ENCODE measurements at places on chromosomes 2 and 18.

- peak; percentile 98 for DNase-seq
These were observed 172.7 kb upstream of the TRIB2 start for GRCh38 chr2:12543978-12544558.

- DNase-seq, result no peak
These were observed 29.6 kb upstream of the ORC2 start for GRCh38 chr2:200993097-200993496.

DNA sequence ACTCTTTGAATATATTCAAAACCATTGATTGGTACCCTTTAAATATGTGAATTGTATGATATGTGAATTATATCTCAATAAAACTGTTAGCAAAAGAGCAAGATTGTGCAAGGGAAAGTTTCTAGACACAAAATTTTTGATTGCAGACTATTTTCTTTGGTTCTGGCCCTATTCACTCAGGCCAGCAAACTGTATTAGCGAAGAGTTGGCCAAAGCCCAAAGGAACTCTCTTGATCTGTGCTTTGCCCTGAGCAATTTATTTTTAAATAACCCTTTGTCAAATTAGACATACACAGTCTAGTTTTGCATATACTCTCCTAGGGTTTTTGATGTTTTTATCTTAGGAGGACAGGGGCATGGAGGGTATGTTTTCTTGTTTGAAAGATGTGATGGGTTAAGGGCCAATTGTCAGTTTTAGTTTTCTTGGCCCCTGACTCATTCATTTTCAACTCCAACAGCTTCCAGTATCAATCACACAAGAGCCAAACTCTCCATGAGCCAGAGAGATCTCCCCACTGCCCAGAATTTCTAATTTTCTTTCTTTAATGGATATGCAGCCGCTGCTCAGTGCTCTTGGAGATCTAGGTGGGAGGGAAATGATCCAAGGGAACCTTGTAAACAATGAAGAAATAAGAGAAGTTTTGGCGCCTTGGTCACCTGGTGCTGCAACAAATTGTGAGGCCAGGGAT is 231.5 kb downstream of the SRBD1 start:
- no peak for DNase-seq

- no peak for DNase-seq
These were observed 18.1 kb upstream of the CDH19 start for GRCh38 chr18:66621816-66622576.

DNA sequence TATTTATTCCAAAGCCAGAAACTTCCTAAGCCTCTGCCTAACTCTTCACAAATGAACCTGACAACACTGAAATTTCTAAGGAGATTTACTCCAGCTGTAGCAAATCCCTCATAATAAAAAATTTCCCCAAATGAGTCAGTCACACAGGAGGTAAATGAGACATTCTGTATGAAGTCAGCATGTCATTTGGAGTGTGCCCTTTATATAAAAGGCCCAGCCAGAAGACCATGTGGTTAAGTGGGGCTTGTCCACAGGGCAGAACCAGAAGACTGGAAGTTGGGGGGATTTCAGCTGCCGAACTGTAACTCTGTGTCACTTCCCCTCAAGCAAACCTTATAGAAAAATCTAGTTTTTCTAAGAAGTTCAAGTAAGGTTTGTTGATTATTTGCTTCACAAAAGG is 30.2 kb downstream of the NRP2 start:
- DNase-seq, result no peak

- DNase-seq, result no peak
These were observed 22.7 kb downstream of the MRO start for GRCh38 chr18:50797142-50797541.

- no peak for DNase-seq
These were observed 8.4 kb downstream of the INPP4A start for GRCh38 chr2:98453083-98453482.

- no peak for DNase-seq
These were observed 221.6 kb downstream of the RBM43 start for GRCh38 chr2:151040039-151040438.

DNA sequence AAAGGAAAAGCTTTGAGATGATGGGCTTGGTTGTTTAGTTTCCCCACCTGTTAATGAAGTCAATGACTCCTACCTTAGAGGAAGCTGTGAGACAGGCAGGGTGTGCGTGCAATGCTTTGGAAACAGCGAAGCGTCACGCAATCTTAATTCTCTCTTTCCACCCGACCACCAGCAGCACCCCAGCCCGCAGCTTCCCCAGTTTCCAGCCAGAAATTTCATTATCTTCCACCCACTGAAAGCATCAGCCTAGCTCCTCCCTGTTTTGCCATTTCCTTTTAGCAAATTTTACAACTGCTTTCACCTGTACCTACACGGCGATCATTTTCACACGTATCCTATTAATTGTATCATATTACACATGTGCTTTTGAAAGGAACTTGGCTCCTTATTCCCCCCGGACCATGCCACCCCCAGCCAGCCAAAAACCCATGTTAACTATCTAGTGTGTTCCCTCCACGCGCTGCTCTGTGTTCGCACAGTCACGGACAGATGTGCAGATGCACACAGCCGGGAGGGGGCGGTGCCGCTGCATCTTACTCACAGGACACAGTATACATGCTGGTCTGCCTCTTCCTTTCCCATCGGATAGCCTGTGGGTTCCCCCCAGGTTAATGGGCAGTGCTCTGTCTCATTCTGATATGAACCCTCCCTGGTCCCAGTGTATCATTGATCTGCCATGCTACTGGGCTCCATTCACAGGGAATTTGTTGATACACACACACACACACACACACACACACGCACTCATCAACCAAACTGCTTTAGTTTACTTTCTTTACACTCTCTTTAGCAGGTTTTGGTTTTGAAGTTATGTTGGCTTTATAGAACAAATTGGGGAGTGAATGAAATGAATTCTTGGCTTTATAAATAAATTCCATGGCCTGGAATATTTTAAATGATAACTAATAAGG is 22.4 kb downstream of the CYP27C1 start:
- peak; percentile 54 for DNase-seq

GRCh38 chr2:165294912-165295311 is 55.7 kb downstream of the SCN2A start:
- DNase-seq, result no peak

DNA sequence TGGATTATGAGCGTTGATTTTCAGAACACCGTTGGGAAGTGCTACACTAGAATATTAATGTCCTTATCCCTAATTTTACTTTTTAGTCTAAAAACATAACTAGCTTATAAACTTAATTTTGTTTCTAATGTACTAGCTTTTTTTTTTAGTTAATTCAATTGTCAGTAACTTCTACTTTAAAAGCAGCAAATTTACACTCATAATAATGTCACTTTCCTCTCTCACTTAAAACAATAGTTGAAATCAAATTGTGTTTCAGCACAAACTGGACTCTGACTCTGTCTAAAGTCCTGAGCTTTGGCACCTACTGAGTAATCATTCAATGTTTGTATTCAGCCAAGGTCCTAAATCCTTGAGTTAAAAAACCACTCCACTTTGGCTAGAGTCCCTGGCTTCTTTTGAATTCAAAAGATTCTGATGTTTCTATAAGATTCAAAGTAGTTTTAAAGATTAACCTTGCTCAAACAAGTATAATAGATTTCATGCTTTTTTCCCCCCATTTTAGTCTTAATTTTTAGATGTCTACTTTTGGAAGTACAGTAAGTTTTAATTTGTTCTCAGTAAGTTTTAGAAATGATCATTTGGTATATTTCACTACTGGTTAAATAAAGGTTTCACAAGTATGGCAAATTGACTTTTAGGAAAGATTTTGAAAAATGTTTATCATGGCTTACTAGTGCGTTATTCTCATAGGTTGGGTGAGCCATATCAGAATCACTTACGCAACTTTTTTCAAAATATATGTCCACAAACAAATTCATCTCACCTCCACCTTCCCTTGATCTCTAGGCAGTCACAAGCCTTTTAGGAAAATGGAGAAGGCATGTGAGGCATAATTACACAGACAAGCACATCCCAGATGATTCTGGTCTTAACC is 23.4 kb downstream of the CCNYL1 start:
- DNase-seq, result no peak

DNA sequence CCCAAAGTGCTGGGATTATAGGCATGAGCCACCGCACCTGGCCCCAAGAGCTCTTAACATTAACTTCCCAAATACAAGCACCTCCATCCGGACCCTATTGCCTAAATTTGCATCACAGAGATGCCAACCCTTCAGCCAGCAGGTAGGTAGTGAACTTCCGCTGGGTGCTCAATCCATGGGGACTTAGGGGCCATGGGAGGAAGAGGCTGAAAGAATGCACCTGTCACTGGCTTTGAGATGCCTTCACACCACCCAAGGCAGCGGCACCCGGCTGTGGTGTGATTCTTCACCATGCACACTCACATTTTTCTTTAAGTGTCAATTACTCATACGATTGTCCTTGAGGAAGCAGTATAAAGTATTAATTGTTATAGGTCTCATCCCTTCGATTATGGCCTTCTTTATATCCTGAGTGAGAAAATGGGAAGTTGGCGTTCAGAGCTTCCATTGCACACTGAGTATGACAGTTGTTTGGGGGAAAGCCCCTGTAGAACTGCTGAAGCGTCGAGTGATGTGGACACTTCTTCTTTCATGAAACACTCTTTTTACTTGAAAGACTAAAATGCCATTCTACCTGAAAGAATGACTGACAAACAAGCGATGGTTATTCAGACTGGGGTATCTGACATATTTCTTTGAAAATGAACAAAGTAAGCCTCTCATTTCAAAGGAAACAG is 51.8 kb upstream of the BIN1 start:
- no peak for DNase-seq

- DNase-seq, result peak; percentile 80
These were observed 97.7 kb downstream of the SOCS6 start for GRCh38 chr18:70386582-70386981.

DNA sequence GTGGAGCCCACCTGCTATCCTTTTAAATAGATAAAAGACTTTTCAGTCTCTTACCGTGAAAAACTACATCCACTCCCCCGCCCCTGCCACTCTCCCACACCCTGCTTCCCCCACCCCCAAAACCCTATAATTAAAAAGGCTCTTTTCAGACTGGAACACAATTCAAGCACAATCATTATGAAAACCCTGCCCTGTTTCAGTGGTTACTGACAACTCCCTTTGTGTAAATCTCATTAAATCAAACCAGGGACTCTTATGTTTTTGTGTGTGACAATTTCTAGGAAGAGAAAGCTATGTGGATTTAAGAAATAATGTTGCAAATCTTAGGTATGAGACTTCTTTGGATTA is 21.0 kb upstream of the ZNF532 start:
- DNase-seq, result peak; percentile 95

DNA sequence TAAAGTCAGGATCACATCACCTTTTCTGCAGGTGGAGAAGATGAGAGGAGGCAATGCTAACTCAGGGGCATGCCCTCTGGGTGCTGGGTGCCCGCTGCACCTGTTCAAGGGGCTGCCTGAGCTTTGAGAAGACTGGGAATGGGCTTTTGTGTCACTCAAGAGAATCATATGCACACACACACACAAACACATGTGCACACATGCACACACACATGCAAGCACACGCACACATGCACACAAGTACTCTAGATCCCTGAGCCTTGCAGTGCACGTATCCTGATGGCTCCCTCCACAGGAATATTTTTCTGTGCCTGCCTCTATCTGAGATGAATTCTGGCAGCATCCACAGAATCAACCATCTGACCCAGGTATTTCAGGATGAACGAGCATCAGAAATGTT is 110.0 kb upstream of the TEX51 start:
- DNase-seq, result no peak

- DNase-seq, result no peak
These were observed 526 bp downstream of the COX7A2L start for GRCh38 chr2:42360493-42360889.

GRCh38 chr2:173822889-173823542 is 142.2 kb downstream of the SP3 start:
- no peak for DNase-seq

DNA sequence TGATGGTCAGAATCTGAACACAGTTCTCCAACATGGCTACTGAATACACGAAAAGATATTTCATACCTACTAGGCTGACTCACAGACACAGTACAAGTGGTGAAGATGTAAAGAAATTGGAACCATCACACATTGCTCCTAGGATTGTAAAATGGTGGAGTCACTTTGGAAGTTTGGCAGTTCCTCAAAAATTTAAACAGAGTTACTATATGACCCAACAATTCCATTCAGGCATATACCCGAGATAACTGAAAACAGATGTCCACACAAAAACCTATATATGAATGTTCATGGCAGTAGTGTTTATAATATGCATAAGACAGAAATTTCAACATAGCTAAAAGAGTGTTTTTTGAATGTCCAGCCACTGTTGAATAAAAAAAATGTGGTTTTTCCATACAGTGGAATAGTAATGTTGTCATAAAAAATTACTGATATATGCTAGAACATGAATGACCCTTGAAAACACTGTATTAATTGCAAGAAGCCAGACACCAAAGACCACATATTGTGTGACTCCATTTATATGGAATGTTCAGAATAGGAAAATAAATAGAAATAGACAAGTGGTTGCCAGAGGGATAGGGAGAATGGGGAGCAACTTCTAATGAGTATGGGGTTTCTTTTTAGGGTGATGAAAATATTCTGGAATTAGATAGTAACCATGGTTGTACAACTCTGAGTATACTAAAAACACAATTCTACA is 10.1 kb downstream of the RMP24 start:
- no peak for DNase-seq

GRCh38 chr2:222606306-222606705 is 49.6 kb downstream of the FARSB start:
- DNase-seq, result no peak

DNA sequence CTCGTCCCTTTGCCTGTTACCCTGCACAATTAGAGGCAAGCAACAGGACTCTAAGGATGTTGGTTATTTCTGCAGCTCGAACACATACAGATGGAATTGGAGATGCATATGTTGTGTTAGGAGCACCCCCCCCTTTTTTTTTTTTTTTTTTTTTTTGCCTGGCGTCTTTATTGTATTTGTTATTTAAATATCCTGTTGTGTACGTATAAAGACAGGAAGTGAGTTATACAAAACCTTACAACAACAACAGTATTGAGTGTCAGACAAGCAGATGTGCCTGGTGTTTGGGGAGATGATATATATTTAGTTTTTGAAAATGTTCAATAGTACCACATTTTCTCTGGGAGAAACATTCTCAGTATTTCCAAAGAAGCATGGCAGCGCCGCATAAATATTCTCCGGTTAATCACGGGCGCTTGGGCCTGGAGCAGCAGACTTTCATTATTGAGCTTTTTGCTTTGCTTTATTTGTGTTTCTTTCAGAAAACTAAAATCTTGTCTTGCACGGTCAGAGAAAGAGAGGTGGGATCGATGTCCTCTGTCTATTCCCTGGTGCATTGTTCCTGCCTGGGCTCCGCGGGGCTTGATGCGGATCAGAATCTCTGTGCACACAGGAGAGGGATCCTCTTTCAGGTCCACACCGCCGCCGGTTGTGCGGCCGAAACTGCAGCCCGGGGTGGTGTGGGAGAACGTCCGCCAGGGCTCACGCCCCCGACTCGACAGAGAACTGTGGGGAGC is 23.2 kb upstream of the ZNF516 start:
- DNase-seq, result no peak

GRCh38 chr2:190328573-190329147 is 9.0 kb upstream of the HIBCH start:
- peak; percentile 15 for DNase-seq

Data from NCI-H1417 (cell line).